ENCODE measurements at places on chromosomes 5 and 9. TPM values are rescaled to one million over a fixed set of nuclear protein-coding genes. Genes with fewer than 3 reads are reported as not detected.

- no peak for DNase-seq
Observed at GRCh38 chr9:97847474-97848214, 5.4 kb upstream of the FOXE1 start.

- DNase-seq, result no peak
Observed at GRCh38 chr5:167155387-167156005, 1135.9 kb upstream of the WWC1 start.

DNA sequence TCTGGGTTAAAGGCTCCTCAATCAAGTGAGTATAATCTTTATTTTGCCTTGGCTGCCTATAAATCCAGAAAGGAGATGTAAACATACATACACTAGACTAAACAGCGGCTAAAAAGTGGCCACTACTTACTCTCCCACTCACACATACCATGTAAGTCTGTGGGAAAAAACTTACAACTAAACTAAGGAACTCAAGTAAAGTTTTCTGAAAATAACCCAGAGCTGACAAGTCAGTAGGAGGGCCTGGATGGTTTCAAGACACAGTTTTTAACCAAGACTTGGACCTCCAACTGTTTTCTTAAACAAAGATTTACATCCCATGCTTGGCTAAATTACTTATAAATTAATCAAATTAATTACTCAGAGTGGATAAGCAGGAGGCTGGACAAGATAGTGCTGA lies 64.5 kb downstream of the CEP120 start:
- no peak for DNase-seq

DNA sequence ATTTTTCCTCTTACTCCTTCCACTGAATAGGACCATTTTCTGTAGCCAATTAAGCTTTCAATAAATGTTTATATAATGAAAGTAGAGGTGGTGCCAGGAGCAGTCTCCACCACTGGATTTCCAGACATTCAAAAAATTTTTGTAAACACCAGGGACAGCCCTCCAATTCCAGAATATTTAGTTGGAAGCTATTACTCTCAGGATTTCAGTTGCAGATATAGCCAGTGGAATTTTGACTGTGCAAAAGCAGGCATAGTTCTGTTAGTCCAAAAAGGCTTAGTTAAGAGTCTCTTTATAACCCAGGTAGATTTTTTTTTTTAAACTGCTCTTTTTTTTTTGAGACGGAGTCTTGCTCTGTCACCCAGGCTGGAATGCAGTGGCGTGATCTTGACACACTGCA lies 138.1 kb upstream of the DMRT1 start:
- no peak for DNase-seq

Gene FAM200C
- total RNA-seq, result 3.8 TPM

GRCh38 chr9:121071370-121071755 lies 3.4 kb upstream of the CNTRL start:
- no peak for DNase-seq
